GM12878 (cell line): ENCODE measurements at places on chromosomes 2 and 18. TPM values are rescaled to one million over a fixed set of nuclear protein-coding genes. Genes with fewer than 3 reads are reported as not detected.

DNA sequence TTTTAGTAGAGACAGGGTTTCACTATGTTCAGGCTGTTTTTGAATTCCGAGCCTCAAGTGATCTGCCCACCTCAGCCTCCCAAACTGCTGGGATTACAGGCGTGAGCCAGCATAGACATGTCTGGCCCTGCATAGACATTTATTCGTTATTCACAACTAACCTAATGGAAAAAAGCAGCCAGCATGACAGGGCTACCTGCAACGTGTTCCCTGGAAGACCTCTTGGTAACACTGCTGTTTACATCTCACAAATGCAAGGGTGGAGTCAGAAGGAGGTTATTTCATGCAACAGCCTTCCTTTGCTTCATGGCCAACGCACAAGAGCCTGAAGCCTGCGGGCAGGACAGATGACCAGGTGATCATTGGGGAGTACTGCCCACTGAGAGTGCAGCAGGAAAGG is 9.2 kb downstream of the SERPINE2 start:
- DNase-seq = no peak

GRCh38 chr18:73408469-73408868 is 540.7 kb upstream of the NETO1 start:
- DNase-seq = no peak

- no peak for DNase-seq
Measured at GRCh38 chr2:241775223-241776177, 1.1 kb upstream of the GAL3ST2 start.

DNA sequence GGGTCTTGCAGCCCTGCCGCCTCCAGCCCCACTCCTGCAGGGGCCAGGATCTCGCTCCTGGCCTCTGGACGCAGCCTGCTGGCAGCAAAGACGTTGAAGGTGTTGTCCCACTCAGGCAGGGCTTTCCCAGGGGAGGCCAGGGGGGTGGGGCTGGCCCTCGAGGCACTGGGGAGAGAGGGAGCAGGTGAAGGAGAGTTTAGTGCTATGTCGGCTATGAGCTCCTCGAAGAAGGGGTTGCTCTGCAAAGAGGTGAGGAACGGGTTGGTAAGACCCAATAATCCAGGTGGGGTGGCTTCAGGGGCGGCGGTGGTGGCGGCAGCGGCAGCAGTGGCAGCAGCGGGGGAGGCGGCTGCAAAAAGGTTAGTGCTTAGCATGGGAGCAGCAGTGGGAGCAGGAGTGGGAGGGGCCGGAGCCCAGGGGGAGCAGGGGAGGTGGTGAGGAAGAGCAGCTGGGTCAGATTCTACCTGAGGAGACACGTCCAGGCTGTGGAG is 9.7 kb upstream of the SFXN5 start:
- no peak for DNase-seq

DNA sequence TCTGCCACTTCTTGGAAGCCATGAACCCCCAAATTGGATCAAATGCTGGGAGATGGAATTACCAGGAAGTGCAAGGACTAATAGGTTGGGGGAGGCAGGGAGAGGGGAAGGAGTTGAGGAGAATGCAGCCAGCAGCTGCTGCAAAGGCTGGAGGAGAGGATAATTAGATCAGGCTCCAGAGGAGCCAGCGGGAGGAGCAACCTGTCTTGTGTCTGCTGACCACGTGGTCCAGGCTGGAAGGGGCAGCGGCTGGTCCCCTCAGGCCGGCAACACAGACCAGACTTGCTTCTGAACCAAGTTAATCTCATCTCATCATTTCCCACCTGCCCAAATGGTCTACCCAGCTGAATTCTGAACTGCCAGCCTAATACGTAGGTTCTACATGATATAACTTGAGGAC is 68.3 kb downstream of the MRO start:
- no peak for DNase-seq

DNA sequence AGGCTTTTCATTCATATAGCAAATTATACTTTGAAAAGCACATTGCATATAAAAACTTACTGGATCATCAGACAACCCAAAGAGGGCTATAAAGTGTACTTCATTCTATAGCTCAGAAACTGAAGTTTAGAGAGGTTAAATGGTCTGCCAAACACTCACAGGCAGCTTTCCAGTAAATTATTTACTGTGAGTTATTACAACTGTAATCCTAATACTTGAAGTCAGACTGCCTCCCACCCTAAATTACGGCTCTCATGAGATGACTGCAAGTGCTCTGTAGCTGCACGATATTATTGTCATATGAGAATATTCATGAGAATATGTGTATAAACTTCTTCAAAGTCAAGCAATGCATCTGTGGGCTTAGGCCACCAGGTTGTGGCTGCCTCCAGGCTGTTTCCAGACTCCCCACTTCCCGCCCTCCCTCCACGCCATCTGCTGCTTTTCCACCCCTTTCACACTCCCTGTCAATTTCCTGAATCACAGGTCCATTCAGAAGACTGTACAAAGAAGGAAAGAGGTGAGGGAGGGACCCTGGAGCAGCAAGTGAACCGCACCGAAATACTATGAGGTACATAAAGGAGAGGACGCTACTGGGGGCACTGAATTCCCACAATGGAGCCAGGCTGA is 111.1 kb upstream of the SPOPL start:
- no peak for DNase-seq

DNA sequence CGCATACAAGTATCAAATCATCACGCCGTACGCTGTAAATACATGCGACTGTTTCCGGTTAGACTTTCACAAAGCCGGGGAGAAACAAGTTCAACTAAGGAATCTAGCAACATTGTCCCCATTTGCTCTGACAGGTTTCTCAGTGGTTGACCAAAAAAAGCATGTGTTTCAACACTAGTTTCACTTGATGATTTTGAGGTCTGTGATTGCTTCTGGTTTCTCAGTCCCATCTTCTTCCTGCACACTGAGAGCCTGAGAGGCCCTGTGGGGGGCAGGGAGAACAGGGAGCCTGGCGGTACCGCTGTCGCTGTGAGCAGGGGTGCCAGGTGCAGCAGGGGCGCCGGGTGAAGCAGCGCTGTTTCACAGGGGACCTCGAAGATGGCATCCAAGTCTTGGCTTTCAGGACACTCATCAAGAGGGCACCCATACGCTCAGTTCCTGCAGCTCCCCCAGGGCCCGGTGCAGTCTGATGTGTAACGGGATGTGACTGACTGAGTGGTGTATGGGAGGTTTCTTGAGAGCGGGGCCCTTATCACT is 270.9 kb downstream of the TWIST2 start:
- DNase-seq = no peak

GRCh38 chr2:109440499-109441156 is 173.1 kb downstream of the SEPTIN10 start:
- no peak for DNase-seq

DNA sequence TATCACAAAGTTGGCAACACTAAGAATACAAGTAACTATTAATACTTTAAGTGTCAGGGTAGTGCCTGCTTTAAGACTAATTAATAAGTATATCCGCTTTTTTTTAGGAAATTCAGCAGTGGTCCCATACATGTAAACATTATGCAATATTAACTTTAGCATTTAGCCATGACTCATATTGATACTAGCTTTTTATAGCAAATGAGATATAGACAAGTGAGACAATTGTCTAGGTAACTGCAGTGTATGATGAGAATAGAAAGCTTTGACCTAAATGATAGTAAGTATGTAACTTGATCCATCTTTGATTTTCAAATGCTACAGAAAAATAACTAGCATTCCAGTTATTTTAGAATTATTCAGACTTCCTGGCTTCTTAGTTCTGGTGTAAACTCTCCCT is 27.4 kb upstream of the VRK2 start:
- DNase-seq = no peak

The LYG1 gene
- 0.21 TPM in 1 of 2 replicates, not detected in the other for total RNA-seq

- no peak for DNase-seq
Measured at GRCh38 chr2:217263756-217264155, 403.9 kb upstream of the TNP1 start.

DNA sequence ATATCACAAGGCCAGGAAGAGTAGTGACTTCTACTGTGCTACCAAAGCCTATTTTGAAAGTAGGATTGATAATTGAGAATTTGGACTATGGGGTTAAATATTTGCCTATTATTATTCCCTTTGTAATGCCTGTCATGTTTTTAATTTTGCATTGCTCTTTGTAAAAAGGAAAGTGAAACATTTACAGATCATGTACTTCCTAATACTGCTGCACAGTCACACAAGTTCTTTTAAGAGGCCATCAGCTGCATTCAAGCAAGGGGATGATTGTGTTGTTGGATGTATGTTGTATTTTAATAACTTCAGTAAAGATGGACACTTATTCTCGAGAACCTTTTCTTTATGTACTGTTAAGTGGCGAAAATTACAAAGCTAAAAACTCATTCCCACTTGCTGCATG is 70.1 kb downstream of the PLEKHA3 start:
- no peak for DNase-seq
